AG09309 (cell line): ENCODE measurements at places on chromosomes 4 and X.

GRCh38 chr4:158768555-158769174, at the start of gene FNIP2:
Gene FNIP2, plus strand, starts transcription at chr4:158769026. Its CDS starts 187 bp downstream, at chr4:158769213.
- DNase-seq = no peak

DNA sequence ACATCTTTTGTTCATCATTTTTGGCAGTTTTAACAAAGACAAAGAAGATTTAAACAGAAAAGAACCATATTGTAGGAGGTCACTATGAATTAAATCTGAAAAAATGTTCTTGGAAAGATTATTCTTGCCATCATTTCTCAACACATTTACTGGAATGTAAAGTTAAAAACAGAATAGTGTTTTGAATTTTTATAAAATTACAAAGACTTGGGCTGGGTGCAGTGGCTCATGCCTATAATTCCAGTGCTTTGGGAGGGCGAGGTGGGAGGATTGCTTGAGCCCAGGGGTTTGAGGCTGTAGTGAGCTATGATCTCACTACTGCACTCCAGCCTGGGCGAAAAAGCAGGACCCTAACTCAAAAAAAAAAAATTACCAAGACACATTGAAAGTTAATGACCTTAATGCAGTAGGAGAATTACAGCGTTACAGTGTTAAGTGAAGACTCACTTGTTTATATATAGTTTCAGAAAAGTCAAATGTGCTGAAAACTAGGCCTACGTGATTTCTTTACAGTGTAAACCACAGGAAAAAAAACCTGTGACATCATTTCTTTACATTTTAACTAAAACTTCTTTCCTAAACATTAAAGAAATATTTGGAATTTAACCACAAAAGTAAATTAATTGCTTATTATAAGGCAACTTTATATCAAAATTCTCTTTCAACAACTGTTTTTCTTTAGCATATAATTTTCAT, 7.9 kb downstream of the FAM13A start:
- no peak for DNase-seq

DNA sequence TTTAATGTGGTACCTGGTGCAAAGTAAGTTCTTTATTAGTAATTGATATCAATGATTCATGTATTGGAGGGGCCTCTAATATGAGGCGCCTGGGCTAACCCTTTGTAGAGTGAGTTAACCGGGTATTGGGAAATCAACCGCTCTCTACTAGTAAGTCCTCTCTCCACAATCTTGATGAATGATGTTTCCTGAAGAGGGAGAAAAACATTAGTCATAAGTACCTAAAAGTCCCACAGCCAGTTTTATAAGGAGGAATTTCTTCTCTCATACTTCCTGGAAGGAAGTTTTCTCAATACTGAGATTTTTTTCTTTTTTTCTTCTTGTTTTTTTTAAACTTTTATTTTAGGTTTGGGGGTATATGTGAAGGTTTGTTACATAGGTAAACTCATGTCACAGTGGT, 62.3 kb downstream of the AGTR2 start:
- peak; percentile 31 for DNase-seq

GRCh38 chr4:119489305-119489704, 139.3 kb downstream of the PDE5A start:
- no peak for DNase-seq

DNA sequence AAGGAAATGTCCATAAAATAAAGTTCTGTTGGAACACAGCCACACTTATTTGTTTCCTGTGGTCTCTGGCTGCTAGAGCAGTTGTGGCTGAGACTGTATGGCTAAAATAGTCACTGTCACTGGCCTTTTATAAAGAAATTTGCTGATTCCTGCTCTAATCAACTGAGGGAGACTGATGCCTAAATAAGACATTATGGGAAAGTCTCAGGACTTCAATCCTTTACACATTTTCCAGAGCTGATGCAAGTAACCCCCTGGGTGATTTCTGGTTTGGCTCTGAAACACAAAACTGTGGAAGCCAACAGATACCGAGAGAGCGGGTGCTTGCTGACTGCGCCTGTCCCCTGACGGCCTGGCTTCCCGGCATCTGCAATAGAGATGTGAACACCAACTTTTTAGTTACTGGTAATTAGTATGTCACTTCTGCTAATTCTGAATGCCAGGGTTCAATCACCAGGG, 64.0 kb downstream of the POLR2B start:
- no peak for DNase-seq

- no peak for DNase-seq
Observed at GRCh38 chrX:64867217-64867616, 109.0 kb downstream of the ZC4H2 start.

GRCh38 chrX:13167481-13168231, 123.2 kb upstream of the FAM9C start:
- peak; percentile 13 for DNase-seq

- no peak for DNase-seq
Observed at GRCh38 chr4:111836601-111837000, 308.7 kb upstream of the FAM241A start.

GRCh38 chrX:149909324-149910177, 19.8 kb upstream of the HSFX4 start:
- DNase-seq = no peak

DNA sequence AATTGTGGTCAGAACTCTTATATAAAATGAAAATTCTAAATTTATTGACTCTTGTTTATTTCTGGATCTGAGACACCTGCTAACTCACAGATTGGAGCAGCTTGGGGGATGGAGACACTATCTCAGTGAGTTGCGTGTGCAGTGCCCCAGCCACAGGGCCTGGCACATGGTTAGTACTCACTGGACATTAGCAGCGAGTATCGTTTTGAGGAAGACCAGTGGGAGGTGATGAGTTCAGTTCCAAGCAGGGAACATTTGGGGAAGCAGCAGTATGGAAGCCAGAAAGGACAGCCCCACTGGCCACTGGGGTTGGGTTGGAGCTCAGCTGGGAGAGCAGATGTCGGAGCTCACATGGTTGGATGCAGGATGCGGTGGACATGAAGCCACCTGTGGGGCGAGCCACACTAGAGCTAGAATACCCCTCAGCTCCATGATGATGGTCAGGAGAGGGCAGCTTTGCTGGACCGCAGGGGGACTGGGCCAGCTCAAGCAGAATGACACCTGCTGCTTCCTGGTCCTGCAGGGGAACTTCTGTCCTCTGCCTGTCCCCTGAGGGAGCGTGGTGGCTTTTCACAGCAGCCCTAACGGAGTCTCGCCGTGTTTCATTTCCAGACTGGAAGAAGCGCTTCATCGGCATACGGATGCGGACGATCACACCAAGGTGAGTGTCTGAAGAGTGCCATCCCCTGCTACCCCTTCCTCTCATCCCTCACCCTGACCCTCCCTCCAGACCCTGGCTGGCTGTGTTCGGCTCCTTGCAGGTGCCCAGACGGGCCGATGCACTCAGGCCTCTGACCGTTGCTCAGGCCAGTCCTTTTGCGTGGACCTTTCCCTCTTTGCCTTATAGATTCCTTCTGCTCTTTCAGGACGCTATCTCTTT, 32.5 kb downstream of the HTRA3 start:
- DNase-seq = no peak

DNA sequence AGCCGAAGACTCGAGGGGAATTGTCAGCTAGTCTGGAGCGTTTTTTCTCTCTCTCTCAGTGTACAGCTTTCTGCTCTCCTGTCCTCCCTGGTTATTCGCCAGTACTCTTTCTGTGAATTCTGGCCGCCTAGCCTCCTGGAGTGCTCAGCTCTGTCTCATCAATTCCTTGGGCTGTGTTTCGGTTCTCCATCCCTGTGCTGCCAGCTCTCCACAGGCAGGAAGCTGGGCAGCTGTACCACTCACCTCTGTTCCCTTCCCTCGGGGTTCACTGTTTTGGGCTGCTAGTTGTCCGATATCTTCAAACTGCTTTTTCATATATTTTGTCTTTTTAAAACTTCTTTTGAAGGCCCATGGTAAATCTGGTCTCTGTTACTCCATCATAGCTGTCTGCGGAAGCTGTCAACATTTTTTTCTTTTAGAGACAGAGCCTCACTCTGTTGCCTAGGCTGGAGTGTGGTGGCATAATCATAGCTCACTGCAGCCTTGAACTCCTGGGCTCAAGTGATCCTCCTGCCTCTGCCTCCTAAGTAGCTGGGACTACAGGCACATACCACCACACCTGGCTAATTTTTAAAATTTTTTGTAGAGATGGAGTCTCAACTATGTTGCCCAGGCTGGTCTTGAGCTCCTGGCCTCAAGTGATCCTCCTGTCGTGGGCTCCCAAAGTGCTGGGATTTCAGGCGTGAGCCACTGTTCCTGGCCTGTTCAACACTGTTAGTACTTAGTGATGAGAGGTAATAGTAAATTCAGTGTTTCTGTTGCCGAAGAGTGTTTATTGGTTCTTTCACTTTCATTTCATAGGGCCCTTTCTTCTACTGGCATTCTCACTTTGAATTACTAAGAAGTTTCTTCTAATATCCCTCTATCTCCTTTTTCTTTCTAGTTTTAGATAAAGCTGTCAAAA, 18.6 kb downstream of the ZCCHC4 start:
- no peak for DNase-seq

- no peak for DNase-seq
Observed at GRCh38 chr4:101153653-101154052, 193.7 kb downstream of the PPP3CA start.

DNA sequence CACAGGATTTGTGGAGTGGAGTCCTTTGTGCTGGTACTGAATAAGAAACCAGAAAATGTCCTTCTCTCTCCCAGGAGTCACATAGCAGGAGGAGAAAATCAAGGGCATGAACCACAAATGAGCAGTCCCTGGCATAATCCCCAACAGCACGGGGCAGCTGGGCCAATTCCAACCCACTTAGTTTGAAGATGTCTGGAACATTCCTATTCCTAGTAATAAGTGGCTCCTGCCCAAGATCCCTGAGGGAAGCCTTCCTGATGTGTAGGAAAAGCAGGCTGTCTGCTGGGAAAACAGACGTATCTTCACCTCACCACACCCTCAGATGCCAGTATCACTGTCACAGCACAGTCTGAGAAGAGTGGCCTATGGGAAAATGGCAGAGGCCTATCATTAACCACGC, 182.8 kb upstream of the MAP3K15 start:
- peak; percentile 21 for DNase-seq

GRCh38 chr4:158006990-158007389, 165.8 kb downstream of the GASK1B start:
- no peak for DNase-seq

DNA sequence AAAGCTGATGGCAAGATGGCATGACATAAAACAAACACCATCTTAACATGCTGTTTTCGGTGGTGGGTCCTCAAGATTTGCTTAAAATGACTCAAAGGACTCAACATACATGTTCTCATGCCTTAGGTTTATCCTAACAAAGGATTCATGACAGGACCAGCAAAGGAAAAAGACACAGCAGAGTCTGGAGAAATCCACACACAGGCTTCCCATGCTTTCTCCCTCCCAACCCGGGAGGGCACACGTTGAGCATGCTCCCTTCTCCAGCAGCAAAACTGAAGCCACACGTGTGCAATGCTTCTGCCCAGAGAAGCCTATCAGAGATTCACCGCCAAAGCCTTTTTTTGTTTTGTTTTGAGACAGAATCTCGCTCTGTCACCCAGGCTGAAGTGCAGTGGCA, 39.9 kb downstream of the SAT1 start:
- DNase-seq = no peak

DNA sequence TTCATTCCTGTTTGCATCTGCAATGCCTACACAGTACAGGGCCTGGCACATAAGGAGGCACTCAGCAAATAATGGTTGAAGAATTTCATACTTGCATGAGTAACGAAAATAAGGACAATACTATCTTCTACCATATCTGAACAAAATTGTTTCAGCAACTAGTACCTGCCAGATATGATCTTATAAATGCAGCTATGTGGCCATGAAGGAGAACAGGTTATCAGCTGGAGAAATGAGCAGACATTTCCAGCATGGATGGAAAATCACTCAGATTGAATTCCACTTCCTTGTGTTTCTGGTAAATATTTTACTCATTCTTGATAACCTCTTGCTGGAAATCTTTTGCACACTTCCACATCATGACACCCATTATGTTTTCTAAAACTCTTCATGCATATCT, 204.0 kb downstream of the ADAMTS3 start:
- no peak for DNase-seq

- DNase-seq = no peak
Observed at GRCh38 chrX:73525928-73526690, 36.9 kb upstream of the CHIC1 start.

DNA sequence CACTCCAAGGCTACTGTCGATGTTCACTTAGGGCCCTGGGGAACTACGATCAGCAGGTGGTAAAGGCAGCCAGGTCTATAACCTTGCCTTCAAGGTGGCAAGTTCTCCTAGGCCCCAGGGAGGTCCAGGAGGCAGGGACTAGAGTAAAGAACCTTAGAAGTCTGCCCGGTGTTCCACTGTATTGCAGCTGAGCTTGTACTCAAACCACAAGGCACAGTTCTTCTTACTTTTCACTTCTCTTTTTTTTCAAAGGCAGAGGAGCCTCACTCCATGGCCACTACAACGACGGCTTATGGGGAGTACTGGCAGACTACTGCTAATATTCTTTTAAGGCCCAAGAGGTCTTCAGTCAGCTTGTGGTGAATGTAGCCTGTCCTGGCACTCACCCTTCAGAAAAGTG, 78.8 kb upstream of the GPR174 start:
- DNase-seq = no peak

GRCh38 chr4:58301376-58301999, 1191.3 kb upstream of the IGFBP7 start:
- no peak for DNase-seq

- DNase-seq = no peak
Observed at GRCh38 chr4:73860181-73860580, 7.1 kb downstream of the PF4V1 start.

- no peak for DNase-seq
Observed at GRCh38 chr4:25182937-25183336, 22.7 kb upstream of the SEPSECS start.

GRCh38 chr4:105631818-105632400, 76.6 kb downstream of the INTS12 start:
- no peak for DNase-seq

DNA sequence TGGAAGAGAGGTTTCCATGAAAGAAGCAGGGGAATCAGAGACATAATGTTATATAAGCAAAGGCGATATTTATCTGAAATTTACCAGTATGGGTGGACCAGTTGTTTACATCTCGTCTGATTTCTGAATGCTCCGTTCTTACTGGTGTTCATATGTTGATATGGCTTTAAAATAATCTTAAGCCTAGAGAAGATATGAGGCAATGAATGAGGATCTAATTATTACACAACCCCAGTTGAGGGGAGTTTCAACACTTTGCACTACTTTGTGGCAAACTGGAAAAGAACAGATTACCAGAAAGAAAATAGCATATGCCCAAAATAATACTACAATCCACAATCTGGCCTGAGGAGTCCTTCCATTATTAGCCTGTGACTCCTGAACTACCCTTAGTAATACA, 263.3 kb upstream of the MAGEB2 start:
- no peak for DNase-seq

- peak; percentile 61 for DNase-seq
Observed at GRCh38 chrX:46545111-46546005, at the start of gene ZNF674. Gene ZNF674, minus strand, starts transcription at chrX:46545421. Its CDS starts 3,334 bp downstream, at chrX:46542087.

DNA sequence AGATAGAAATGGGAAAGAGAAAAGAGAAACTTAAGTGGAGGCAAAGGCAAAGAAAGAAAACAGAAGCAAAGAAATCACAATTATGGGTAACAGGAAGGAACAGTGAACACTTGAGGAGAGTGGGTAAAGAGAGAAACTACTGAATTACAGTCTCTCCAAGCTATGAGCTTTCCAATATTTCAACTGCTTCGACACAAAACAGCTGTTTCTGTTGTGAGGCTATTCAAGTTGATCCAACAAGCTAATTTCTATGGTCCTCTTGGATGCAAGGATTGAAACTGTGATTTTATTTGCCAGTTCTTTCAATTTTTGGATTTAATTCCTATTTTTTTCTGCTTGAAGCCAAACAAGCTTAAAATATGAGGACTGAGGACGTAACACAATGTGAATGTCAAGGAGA, 80.5 kb upstream of the ADGRA3 start:
- DNase-seq = no peak
